ENCODE measurements at places on chromosomes 3 and 15.
A peak's percentile ranks its signal among the peaks of the same experiment; 100 is the strongest.

- no peak for DNase-seq
These were observed 11.0 kb upstream of the PIK3CB start for GRCh38 chr3:138845771-138846173.

DNA sequence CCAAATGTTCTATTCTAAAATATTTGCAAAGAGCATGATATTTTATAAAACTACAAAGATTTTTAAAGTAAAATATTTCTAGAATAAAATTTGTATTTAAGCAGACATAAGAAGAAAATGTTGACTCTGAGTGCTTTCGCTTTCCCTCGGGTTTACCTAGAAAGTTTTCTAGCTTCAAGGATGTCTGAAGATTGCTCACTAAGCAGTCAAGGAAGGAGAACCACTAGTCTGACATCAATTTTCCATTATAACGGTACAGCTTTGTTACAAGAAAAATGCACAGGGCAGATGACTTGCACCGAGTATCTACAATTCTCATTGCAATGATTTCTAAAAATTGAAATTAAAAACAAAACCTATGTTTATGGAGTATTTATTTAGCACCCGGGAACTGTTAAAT, 14.2 kb downstream of the GPR15 start:
- DNase-seq: no peak

DNA sequence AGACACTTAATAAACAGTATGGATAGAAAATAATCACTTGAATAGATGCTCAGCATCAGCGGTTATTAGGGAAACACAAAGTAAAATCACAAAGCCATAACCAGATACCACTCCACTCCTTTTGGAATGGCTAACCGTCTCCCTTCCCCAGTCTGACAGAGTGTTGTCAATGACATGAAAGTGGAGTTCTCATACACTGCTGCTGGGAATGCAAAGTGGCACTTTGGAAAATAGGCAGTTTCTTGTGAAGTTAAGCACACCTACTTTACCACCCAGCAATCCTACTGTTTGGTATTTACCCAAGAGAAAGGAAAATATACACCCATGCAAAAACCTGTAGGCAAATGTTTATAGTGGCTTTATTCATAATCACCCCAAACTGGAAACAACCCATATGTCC, 81.0 kb upstream of the KLHL25 start:
- DNase-seq: no peak

DNA sequence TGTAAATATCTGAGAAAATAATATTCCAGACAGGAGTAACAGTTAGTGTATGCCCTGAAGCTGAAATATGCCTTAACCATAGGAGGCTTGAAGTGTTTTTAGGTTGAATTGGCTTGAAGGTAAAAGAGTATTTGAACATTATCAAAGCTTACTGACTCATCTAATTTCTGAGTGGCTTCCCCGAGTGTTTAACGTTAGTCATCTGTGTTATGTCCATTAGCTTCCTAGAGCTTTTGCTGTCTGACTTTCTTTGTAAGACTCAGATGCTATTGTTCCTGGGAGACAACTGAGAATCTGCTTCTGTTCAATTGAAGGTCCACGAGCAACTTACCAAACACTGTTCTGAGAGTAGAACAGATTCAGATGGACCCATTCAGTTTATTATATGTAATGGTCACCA, 656.8 kb upstream of the NECTIN3 start:
- DNase-seq: no peak

- no peak for DNase-seq
These were observed 273.2 kb downstream of the MFSD1 start for GRCh38 chr3:159074756-159075701.

DNA sequence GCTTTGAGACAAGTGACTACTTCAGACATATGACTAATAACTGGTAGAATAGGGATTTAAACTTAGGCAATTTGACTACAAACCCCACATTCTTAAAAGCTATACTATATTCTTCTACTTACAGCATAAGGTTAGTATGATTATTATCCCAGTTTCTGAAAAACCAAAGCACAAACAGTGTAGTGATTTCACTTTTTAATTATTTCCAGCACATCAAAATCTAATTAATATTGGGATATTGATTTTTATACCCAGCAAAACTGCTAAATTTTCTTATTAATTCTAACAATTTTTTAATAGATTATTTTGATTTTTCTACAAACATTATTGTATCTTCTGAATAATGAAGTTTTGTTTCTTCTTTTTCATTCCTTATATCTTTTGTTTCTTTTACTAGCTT, 16.9 kb downstream of the EHHADH start:
- DNase-seq: no peak

DNA sequence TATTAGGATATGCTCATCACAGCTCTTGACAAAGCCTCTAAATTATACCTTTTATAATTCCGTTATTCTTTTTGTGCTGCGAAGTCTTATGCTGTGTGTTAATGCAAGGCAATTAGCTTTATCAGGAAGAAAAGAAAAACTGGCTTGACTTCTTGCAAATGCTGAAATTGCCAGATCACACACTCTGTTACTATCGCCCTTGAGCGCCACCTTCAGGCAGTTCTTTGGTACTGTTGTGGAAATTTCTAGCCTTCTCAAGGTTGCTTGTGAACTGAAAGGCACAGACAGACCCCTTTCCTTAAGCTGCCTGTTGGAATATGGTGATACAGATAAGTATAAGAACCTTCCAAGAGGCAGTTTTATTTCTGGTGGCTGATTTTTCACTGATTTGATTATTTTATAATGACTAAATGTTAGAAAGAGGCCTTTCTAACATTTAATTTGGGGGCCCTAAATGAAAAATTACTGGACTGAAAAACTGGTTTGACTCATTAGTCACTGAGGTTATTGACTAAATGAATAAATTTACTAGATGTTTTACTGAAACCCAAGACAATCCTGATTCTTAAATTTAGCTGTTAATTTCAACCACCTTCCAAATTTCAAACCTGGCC, 126.2 kb upstream of the RASGRP1 start:
- DNase-seq: peak; percentile 77

- DNase-seq: no peak
These were observed 314.3 kb downstream of the CHST2 start for GRCh38 chr3:143433787-143434378.

DNA sequence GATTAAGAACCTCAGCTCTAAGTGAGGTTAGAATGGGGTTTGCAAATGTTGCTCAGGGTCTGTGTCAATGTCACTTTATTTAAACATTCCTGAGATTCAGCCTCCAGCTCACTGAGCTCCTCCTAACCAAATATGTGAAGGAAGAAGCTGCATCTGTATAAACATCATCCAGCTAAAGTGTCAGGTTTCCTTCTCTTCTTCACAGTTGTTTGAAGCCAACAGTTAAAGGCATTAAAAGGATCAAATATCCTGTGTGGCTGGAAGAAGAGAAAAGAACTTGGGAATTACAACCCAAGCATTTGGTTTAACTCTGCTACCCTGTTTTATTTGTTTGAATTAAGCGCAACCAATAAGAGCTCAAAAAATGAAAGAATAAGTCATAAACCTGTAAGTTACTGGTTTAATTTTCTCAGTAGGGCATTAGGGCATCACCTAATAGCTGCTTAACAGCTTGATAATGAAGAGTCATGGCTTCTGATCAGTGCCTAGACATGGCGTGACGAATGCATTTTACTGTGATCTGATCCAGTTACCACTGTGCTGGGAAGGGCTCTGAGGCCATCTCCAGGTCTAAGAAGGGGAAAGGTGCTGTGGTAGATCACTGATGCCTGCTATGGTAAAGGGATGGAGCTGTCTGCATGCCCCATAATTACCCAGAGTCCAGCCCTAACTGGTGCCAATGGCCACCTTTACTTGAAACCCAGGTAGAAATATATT, 165.7 kb upstream of the TSC22D2 start:
- DNase-seq: no peak

DNA sequence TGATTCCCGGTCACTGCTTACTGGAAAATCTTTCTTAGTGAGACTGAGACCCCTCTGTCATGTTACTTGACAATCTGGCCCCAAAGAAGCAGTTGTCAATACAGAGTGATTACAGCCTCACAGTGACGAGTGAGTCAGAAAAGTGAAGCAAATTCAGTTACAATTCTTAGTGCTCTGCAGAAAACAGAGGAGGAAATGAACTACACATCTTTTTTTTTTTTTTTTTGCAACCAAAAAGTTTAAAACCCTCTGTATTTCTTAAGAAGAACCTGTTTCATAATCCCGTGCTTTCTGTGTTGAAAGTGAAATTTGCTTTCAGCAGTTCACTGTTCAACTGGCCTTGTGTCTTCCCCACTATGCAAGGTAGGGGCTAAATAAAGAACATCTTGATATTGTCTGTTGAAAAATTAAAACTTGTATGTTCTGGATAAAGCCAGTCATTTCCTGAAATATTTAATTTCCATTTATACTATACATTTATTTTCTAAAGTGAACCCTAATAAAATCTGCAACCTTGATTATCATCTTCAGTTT, 1.9 kb downstream of the AQP9 start:
- no peak for DNase-seq

DNA sequence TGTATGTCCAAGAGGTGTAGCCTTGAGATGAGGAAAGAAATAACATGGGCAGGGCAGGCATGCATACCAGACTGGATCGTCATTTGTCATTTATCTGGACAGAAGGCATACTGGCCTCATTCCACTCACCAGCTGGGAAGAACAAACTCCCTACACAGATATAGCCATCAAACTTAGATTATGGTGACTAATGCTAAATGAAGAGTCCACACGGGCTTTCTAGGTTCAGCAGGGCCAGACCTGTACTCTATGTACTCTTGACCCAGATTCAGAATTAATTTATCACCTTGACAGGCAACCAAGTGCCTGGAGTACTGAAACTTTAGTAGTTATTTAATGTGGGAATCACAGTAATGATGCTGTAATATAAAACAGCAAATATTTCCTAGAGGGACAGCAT, 164.3 kb upstream of the IL12A start:
- DNase-seq: no peak

DNA sequence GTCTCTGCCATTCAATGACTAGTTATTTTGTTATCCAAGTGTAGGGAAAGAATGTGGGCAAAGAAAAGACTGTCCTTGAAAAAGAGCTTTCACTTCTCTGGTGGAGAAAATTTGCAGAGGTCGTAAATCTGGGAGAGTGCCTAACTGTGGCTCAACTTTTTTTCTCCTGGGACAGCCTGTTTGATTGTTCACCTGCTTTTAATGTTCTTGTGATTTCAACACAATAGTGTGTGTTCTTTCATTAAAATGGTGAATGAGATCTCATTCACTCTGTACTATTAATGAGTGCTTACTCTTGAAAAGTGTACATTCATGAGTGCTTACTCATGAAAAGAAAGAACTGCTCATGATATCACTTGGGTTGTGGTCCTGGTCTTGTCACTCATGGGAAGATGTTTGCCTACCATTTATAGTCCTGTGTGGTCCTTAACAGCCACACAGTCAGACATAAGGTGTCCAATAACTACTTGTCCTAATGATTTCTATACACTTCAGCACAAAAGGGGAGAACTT, 567.3 kb downstream of the GRM7 start:
- DNase-seq: no peak

GRCh38 chr3:60898321-60898720, 352.9 kb downstream of the FHIT start:
- DNase-seq: no peak

- DNase-seq: no peak
These were observed 76.8 kb downstream of the IMPG2 start for GRCh38 chr3:101243285-101244211.

DNA sequence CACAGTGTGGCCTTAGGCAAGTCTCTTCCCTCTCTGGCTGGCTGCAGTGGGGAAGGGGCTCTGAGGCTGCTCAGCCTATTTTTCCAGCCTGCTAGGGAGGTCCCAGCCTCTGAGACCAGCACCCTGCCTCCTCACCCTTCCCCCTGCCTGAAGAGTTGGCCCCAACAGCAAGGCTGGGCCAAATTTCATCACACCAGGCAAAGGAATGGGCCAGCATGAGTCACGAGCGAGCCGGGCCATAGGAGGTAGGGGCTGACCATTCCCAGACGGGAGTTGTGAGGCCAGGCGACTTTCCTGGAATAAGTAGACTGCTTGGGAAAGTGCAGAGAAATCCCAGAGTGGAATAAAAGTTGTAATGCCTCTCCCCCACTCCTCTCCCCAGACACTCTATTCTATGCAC, 5.7 kb upstream of the FBLN2 start:
- no peak for DNase-seq

- no peak for DNase-seq
These were observed 370.2 kb upstream of the ZNF385D start for GRCh38 chr3:22121068-22121701.

GRCh38 chr3:171374260-171374659, 85.9 kb downstream of the TNIK start:
- no peak for DNase-seq

- no peak for DNase-seq
These were observed 15.3 kb downstream of the TMEM266 start for GRCh38 chr15:76075046-76075445.

DNA sequence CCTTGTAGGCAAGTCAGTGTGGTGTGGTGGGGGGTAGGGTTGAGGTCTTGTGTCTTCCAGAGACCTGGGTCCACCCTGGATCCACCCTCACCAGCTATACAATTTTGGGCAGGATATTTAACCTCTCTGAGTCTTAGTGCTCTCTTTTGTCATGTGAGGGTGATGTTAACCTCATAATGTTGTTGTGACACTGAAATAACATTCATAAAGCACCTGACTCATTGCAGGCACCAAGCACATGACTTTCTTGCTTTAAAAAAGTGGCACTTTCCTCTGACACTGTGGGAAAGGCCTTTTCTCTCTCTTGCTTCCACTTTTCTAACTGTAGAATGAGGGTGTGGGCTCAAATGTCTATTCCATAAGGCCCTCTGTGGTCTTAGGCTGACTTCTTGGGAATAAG, 75.5 kb downstream of the SCN10A start:
- no peak for DNase-seq

GRCh38 chr3:58272891-58273290, 33.2 kb upstream of the RPP14 start:
- no peak for DNase-seq

DNA sequence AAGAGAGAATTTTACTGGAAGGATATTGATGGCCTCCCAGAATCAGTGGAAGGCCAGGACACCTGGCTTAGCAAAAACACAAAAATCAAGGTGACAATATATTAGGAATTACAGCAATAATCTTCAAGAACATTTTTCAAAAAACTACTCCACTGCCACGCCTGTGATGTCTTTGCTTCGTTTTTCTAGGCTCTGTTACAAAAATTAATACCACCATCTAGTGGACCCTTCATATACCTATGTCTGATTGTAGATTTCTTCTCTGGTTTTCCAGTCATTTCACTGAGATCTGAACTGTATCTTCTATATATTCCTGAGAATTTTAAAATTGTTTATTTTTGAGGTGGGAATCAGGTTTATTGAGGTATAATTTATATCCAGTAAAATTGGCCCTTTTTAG, 5.6 kb upstream of the SLC33A1 start:
- no peak for DNase-seq

- DNase-seq: no peak
These were observed 28.6 kb downstream of the COL6A5 start for GRCh38 chr3:130374033-130374432.

- no peak for DNase-seq
These were observed 9.9 kb downstream of the KY start for GRCh38 chr3:134640872-134641470.

GRCh38 chr3:24166515-24166914, 221.4 kb downstream of the NR1D2 start:
- no peak for DNase-seq

- no peak for DNase-seq
These were observed 16.5 kb downstream of the POLQ start for GRCh38 chr3:121529308-121529707.

- no peak for DNase-seq
These were observed 27.8 kb downstream of the LIPC start for GRCh38 chr15:58459560-58459959.
